ENCODE measurements at places on chromosomes 2 and 18.
A peak's percentile ranks its signal among the peaks of the same experiment; 100 is the strongest.

GRCh38 chr2:190844700-190845401 is 35.8 kb upstream of the GLS start:
- DNase-seq: no peak

- DNase-seq: no peak
Observed at GRCh38 chr2:17010104-17010503, 344.5 kb upstream of the CYRIA start.

- DNase-seq: no peak
Observed at GRCh38 chr2:61419129-61419528, 51.8 kb downstream of the USP34 start.

DNA sequence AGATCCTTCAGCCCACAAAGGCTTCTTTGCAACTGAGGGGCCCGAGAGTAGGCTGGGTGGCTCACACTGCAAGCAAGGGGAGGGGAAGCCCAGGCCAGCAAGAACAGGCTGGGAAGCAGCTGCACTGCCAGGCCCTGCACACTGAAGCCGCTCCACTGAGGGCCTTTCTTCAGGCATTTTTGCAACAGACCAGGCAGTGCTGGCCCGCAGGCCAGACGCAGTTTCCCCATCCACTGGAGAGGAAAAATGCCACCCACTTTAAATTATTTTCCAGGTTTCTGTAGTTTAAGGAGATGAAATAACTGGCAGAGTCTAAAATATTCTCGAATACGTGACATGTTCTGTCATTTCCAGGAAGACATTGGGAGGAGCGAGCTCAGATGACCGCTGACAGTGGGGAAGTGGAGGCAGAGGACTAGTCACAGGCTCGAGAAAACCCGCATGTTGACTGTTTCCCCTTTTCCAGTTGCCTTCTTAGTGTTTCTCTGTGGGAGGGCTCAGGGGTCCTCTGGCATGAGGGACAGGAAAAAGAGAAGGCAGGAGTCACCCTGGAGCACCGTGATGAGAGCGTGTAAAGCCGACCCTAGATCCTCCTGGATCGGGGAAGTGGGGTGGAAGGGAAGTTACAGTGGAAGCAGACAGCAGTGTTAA is 53.3 kb upstream of the B3GNT7 start:
- DNase-seq: no peak

DNA sequence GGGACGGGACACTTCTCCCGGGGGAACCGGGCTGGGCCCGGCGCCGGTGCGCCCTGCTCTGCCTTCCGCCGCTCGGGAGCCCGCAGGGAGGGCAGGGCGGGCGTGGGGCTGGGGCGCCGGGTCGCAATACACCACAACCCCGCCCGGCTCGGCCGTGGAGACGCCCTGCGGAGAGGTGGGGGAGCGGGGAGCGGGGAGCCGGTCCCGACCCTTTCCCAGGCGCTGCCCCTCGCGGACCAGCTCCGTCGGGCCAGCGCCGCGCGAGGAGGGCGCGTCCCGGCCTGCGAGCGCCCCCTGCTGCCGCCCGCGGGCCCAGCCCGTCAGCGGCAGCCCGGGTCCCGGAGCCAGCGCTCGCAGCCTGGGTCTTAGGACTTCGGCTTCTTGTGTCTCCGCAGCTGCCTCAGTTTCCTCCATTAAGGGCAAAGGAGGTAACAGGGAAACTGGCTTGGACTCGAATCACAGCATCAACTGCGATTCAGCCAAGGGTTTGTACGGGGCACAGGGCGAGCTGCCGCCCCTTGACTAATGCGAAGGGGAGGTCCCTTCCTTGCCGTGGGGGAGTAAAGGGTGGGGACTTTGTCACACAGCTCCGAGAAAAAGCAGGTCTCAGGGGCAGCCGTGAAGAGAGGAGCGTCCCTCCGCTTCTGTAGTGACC is 635 bp upstream of the ADRA2B start:
- peak; percentile 13 for DNase-seq

DNA sequence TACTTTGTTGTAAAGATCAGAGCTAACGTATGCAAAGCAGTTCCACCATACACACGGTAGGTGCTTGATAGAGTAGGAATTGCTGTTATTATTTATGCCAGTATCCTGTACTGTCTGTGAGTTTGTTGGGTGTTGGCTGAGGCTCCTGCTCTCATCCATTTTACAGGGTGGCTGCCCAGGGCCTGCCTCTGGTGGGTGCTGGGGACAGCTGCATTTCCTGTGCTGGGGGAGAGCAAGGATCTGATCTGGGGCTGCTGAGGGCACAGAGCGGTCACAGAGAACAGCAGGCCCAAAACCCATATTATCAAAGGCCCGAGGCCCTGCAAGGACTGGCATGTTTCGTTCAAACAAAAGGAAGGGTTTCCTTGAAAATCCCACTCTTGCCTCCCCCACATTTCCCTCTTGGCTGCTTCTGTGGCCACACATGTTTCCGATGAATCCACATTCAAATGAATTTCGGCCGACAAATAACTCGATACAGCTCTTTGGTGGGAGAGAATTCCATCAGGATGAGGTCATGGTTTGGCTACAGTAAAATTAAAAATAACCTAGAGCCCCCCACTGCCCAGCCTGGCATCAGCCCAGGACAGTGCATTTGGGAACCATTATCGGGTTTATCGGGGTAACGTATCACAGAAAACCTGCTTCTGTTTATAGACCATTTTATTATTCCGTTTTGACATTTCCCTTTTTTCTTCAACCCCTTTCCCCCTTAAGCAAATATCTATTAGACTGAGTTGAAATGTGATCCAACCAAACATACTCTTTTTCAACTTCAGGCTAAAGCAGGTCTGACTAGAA is 143.4 kb downstream of the CYRIA start:
- peak; percentile 13 for DNase-seq

GRCh38 chr2:225620227-225620626 is 220.7 kb downstream of the NYAP2 start:
- no peak for DNase-seq

DNA sequence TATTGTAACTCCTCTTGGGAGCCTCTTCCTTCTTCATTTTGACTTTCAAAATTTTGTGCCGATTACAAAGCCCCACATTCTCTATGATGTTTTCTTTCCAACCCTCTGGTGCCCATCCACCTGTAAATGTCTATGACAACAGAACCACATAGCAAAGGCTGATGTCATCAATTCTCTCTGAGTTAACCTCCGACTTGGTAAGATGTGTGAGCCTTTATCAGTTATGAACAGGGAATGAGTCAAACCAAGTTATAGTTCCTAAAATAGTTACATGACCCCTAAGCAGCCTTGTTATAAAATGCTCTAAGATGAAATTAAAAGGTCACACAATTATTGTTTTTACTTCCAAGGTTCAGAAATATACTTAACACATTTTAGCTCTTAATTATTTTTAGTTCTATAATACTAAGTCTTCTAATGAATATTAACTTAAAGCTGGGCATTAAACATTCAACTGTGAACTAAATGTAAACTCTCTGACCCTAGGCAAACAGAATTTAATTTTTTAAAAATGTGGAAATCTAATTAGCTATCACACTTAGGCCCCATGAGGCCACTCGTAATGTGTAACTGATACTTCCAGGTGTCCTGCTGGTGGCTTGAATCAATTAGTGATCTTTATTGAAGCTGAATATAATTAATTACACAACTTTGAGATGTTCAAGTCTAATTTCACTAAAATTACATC is 102.3 kb upstream of the CYRIA start:
- DNase-seq: no peak

DNA sequence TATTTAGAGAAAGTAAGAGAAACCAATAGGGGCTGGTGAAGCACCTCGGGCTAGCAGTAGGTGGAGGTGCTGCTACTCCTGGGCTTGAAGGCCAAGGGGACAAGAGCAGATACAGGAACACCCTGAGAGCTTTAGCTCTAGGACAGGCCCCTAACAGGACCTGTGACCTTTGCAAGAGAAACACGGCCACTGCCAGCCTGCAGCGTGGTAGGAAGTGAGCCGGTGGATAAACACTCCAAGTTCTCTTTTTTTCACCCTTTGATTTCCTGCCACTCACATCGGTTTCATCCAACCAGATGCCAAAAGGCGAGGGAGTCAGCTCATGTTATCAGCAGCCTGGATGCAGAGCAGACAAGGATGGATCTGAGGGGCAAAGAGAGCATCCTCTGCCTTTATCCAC is 66.8 kb upstream of the SPRED2 start:
- DNase-seq: no peak

DNA sequence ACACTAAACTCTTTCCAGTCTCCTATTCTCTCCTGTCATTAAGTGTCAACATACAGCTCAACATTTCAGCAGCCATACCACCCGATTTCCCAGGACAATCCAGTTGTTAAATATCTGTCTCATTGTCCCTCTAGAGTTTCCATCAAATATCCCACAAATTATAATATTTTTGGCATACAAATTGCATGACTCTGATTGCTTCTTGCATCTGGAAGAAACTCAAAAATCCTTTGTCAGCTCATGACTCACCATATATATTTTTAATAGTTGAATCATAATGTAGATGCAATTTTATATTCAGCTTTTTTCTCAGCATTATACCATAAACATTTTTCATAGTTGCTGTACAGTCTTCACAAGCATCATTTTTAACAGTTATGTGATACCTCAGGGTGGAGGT is 7.2 kb downstream of the SLC30A3 start:
- peak; percentile 52 for DNase-seq

- DNase-seq: no peak
Observed at GRCh38 chr2:233838251-233838650, 16.1 kb downstream of the HJURP start.

GRCh38 chr2:107376909-107377308 is 449.8 kb upstream of the RGPD4 start:
- DNase-seq: no peak

DNA sequence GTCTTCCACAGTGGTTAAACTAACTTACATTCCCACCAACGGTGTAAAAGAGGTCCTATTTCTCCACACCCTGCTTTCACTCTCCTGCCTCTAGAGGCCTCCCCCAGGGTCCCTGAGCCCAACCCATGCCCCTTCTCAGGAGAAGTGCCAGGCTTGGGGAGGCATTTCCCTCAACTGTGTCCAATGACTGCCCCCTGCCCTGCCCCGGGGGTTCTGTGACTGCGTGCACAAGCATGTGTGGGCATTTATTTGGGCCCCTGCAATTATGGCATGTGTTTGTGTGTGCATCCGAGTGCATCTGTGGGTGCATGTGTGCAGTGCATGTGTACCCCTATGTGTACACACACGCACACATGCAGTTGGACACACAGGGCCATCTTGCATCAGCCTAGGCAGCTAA is 57.3 kb downstream of the INHBB start:
- DNase-seq: no peak

- DNase-seq: no peak
Observed at GRCh38 chr2:128424406-128425171, 105.9 kb upstream of the HS6ST1 start.

- peak; percentile 67 for DNase-seq
Observed at GRCh38 chr2:74379851-74380789, at the start of gene DCTN1. Gene DCTN1 (minus strand): TSS chr2:74380311. CDS start chr2:74380037, 274 bp downstream.

GRCh38 chr2:134079373-134079772 is 174.5 kb upstream of the MGAT5 start:
- DNase-seq: no peak

DNA sequence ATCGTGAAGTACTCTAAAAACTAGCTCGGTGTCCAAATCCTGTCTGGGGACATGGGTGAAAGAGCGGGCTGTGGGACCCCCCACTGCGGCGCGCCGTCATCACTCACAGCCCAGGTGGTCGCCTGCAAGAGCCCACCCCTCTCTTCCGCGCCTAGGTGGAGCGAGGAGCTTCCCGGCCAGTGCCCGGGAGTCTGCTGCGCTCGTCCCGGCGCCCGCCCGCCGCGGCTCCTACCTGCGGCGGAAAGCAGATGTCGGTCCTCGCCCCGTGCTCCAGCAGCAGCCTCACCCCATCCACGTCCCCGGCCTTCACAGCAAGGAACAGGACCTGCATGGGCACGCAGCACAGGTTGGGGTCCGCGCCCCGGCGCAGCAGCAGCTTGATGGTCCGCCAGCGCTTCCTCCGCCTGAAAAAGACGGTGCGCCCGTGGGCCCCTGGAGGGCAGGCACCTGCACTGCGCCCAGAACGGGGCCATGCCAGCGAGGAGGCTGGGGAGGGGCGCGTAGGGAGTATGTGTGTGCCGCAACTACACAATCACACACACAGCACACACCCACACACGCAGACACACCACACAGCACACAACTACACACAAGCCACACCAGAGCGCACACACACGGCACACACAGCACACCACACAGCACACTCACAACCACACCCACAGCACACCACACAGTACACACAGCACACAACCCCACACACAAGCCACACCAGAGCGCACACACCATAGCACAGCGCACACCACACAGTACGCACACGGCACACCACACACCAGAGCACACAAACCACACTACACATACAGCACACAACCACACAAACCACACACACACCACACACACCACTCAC is 37.4 kb downstream of the ANKMY1 start:
- no peak for DNase-seq

- DNase-seq: no peak
Observed at GRCh38 chr2:241894681-241895426, 25.3 kb downstream of the RTP5 start.

GRCh38 chr2:85178980-85179411 is 45.8 kb downstream of the TCF7L1 start:
- DNase-seq: no peak

DNA sequence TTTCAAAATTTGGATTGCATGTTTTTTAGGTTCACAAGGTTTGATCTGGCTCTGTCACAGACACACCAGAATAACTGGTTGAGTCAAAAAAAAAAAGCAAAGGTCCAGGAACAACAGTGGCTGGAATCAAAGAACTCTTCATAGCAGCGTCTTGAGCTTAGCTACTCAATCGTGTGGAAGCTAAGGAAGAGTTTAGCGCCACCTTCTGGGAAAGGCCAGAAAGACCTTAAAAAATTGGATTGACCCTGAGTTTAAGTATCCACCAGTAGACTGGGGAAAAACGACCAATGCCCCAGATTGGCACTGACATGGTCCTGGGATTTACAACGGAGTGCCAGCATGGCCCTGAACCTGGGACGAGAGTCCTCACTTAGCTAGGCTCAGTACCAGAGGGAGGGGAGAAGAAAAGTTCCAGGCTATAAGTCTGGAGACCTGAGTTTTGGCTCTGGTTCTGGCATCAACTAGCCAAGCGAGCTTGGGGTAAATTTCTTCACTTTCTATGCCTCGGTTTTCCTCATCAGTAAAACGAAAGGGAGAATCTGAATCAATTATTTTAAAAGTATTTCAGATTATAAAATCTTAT is 71.1 kb upstream of the TFCP2L1 start:
- DNase-seq: peak; percentile 82

DNA sequence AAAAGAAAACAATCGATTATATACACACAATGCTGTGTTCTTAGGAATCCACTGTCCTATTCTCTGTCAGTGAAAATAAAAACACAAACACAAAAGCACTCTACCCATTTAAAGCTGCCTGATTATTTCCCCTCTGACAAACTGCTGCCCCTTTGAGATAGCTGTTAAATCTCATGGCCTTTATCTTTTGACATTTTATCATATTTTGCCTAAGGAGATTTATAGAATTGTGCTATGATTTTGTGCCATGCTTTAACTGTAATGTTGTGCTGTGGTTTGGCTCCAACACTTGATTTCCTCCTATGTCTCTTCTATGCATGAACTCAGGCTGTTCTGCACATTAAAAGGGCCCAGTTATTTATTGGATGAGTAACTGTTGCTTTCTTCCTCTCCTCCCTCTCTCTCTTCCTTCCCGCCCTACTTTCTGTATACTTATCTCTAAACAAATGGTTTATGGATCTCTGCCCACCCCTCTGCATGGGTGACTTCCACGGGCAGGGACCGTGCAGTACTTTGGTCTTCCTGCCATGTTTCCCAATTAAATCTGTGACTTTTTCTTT is 1096.6 kb downstream of the TSN start:
- DNase-seq: peak; percentile 11

- no peak for DNase-seq
Observed at GRCh38 chr18:73218293-73218692, 350.5 kb upstream of the NETO1 start.

- DNase-seq: no peak
Observed at GRCh38 chr2:99763764-99764163, 273.9 kb upstream of the REV1 start.

GRCh38 chr2:163453920-163454319 is 281.9 kb downstream of the FIGN start:
- peak; percentile 3 for DNase-seq
